Lower leg skin (tissue), 4 donors: ENCODE measurements at places on chromosomes 7 and 10. TPM values are rescaled to one million over a fixed set of nuclear protein-coding genes. Genes with fewer than 3 reads are reported as not detected.
A peak's percentile ranks its signal among the peaks of the same experiment; 100 is the strongest.

The HYAL4 gene
- 2.2 TPM for total RNA-seq

The TET1 gene
- total RNA-seq: 1.1 TPM

DNA sequence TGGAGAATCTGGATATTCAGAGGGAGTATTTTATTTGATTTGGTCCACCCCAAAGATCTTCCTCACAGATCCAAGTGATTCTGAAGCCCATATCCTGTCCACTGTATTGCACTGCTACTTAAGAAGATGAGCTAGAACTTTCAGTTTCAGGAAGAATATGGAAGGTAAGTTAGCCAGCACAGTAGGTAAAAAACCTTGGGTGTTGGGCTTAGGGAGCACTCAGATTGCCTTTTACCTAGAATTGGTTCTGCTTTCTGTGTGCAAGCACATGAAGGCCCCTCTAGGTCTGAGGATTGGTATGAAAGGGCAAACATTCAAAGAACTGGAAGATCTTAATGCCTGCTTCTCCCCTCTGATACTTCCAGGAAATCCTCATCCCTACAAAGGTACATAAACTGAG lies 146.7 kb upstream of the COL1A2 start:
- no peak for DNase-seq

DNA sequence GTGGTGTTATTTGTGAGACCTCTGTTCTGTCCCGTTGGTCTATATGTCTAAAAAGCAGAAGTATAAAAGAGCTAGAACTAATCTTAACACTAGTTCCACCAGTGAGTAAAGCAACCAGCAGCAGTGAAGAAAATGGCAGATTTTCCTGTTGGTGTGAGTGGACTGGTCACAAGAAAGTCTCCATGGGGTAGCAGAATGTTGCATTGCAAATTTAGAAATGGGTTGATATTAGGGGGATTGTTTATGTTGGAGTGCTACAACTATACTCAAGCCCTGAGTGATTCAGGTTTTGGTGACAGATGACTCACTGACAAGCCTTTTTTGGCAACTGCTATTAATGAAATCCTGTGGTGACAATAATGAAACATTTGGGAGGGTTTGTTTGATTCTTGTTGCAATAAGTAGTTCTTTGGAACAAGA lies 5.6 kb downstream of the AVL9 start:
- DNase-seq: no peak

- DNase-seq: no peak
These were observed 11.7 kb downstream of the TMEM254 start for GRCh38 chr10:80090121-80090520.

The ZNF212 gene
- total RNA-seq: 9.0 TPM

GRCh38 chr10:131173484-131174210 lies 137.9 kb downstream of the TCERG1L start:
- DNase-seq: peak; percentile 48

- DNase-seq: peak; percentile 74
These were observed 280.4 kb downstream of the CELF2 start for GRCh38 chr10:11298116-11298515.

The UBE2H gene
- 63.2 TPM for total RNA-seq

GRCh38 chr7:112080441-112080840 lies 125.8 kb downstream of the DOCK4 start:
- DNase-seq: peak; percentile 59

The VAX1 gene
- total RNA-seq: not detected

DNA sequence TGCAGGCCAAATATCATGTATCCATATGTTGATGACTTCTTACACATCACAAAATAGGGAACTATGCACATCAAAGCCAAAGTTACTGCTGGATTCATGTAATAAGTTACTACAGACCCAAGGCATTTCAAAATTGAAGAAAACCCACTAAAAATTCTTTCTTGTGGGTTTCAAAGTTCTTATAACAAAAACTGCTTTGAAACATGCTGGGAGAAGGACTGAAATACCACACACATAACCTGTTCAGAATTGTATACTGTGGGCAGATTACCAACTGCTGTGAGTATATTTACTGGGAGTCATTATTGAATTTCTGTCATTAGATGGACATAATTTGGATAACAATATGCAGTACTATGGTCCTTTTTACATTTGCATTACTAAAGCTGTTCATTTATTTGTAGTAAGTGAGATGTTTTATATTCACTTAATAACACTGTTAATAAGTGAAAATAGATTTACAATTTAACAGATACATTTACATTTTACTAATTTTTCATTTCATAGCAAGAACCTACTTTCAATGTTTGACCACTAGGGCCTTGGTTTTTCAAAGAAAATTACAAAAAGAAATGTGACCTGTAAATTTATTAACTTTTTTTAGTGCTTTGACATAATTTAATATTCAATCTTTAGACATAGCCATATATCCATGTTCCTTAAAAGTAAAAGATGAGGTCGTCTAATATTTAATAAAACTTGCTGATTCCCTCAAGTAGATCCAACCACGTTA lies 132.6 kb downstream of the MAGI2 start:
- DNase-seq: no peak

DNA sequence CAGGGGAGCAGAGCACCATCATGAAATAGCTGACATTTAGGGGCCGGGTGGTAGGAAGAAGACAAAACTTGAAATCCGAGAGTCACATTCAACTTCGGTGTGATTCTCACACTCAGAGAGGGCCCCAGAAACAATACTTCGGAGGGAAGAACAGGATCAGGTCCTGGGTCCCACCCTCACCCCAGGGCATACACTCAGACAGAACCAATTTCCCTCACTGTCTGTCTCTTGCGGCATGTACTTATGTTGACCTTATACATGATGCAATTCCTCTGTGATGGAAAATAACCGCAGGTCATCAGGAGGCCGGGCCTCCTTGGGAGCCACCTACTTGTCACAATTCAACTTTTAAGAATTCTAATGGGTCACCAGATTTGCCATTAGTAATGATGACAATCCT lies 26.3 kb upstream of the HMX3 start:
- no peak for DNase-seq

DNA sequence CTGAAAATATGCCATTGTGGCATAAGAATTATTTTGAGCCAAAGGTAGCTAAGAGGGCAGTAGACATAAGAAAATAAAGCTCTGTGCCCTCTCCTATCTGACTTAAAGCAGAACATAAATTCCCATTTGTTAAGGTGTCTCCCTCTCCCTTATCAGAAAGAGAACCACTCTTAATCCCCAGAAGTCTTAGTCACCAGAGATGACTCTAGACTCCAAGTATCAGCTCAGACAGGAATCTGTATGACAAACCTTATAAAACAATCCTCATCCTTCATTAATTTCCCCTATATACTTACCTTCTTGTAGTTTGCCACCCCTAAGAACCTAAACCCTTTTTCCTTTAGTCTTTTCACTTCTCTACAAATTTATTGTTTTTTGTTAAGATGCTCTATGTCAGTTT lies 21.8 kb upstream of the PIP4K2A start:
- no peak for DNase-seq
